Activated T-helper 1 cell treated with anti-CD3 and anti-CD28 coated beads, Interleukin-12 subunit alpha, Interleukin-12 subunit beta, Interleukin-2, Interleukin-4 antibody, amounts not matched to agents 30 ng/mL and 10 ng/mL and 1 ng/mL, durations not matched to agents 14 hours and 24 hours and 36 hours (primary cell): ENCODE measurements at places on chromosomes 3 and 15. TPM values are rescaled to one million over a fixed set of nuclear protein-coding genes. Genes with fewer than 3 reads are reported as not detected.

GRCh38 chr3:60775985-60776384 is 475.3 kb downstream of the FHIT start:
- no peak overlapping the region for H3K27ac ChIP-seq
- no peaks in the 10 kb centered on the region for H3K4me1 ChIP-seq
- no peak overlapping the region for H3K4me3 ChIP-seq
- DNase-seq, result no peak
- H3K36me3 ChIP-seq, result no peaks in the 10 kb centered on the region
- H3K27me3 ChIP-seq, result no peaks in the 10 kb centered on the region

DNA sequence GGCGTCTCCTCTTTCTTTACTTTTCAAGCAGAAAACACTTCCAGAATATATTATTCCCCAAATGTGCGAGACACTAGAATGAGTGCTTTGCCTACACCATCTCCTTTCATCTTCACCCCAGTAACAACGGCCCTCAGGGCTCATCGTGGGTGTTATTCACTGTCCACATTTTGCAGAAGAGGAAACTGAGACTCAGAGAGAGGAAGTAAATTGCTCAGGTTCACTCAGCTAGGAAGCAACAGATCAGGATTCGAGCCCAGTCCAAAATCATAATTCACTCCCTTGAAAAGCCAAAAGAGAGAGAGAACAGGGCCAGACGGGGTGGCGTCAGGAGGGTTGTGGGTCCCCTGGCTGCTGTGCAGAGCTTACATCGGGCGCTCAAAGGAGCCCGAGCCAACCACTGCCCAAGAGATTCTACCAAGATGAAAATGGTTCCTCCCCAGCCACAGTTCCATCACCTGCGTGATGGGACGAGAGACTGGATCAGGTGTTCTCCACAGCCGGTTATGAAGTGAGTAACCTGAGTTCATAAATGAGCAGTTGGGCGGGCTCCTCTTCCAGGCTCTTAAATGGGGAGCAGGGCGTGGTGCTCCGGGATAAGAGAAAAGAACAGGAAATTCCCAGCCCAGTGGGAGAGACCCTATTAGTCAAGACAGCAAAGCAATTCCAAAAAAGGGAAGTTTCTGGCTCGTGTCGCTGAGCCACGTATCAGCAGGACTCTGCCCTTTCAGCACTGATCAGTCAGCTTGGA is 48.6 kb upstream of the FLNB start:
- H3K4me3 ChIP-seq, result no peak overlapping the region
- H3K36me3 ChIP-seq, result no peaks in the 10 kb centered on the region
- peaks cover 5% of the 10 kb centered on the region for H3K4me1 ChIP-seq
- H3K27me3 ChIP-seq, result no peaks in the 10 kb centered on the region
- no peak for DNase-seq

DNA sequence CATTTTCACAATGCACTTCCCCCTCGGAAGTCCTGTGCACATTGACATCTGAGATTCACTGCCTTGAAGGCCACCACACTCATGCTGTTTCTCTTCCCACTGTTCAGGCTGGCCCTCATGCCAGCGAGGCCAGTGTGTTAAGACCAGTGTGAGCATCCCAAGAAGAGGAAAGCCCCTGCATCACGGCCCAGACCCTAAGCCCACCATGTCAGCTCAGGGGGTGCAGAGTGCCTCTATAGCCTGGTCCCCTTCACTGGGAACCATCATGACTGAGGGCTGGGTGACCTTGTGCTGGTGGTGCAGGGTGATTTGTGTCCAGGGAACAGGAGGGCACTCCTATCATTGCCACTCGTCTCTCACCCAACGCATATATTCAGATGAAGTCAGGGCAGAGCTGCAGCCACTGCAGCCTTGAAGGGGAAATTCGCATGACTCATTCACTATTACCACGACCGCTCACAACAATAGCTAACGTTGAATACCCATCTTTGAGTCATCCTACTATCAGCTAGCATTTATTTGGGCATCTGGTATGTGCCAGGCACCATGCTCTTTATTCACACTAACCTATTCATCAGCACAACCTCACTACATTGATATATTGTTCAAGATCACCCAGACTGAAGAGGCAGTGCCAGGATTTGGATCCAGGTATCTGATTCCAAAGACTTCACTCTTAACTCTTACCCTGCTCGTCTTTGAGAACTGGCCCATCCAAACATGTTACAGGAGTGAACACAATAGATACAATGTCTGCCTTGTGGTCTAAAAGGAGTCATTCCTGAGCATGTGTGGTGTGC is 58.8 kb upstream of the SLC6A11 start:
- H3K27ac ChIP-seq, result no peak overlapping the region
- H3K27me3 ChIP-seq, result peaks cover 13% of the 10 kb centered on the region
- no peaks in the 10 kb centered on the region for H3K36me3 ChIP-seq
- H3K4me3 ChIP-seq, result no peak overlapping the region
- peaks cover 6% of the 10 kb centered on the region for H3K4me1 ChIP-seq

The RBP2 gene
- total RNA-seq, result not detected in 2 replicates

DNA sequence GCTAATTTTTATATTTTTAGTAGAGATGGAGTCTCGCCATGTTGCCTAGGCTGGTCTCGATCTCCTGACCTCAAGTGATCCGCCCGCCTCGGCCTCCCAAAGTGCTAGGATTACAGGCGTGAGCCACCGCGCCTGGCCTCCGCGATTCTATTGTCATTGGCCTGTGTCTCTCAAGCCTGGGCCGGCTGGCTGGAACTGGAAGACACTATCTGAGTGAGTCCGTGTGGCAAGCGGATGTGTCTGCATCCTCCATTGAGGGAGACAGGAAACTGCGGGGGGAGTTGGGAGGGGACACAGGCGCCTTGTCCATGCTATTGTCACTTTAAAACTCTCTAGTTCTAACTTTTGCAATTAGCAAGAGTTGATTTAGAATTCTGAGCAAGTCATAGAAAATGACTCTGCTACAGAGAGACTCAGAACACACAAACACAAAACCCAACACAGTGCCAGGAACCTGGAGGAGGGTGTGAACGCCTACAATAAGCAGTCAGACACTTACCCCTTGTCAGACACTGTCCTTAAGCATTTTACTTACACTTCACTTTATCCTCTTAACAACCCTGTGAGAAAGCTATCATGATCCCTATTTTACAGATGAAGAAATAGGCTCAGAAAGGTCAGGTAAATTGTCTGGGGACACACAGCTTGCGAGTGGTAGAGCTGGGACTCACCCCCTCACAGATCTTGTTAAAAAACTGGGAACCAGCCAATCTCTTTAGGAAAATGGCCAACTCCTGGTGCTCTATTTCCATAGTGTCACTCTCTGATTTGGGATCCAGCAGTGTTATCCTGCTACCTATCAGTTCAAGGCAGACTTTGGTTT is 38.7 kb downstream of the ANP32A start:
- H3K36me3 ChIP-seq, result peaks cover 68% of the 10 kb centered on the region
- peak overlapping the region; percentile 59 for H3K4me3 ChIP-seq
- peaks cover 54% of the 10 kb centered on the region for H3K4me1 ChIP-seq
- DNase-seq, result peak; percentile 21
- no peaks in the 10 kb centered on the region for H3K27me3 ChIP-seq
